ENCODE measurements at places on chromosomes 11 and 22.

DNA sequence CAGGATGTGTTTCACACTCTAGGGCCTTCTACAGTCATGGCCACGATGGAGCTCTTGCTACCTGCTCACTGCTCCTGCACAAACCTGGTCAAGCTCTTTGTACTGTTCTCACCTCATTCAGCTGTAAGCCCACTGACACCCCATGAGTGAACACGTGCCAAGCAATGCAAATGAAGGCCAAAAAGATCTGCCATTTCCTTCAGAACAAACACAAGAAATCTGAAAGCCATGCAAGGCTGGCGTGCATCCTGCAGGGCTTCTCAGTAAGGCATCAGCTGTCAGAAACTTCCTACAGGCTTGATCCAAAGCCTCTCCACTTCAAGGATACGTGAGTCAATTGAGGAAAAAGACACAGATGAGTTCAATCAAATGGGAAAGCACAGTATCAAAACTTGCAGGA, 44.1 kb upstream of the NFRKB start:
- DNase-seq = no peak

- peak; percentile 95 for DNase-seq
These were observed 50.9 kb upstream of the CDON start for GRCh38 chr11:126113515-126113957.

DNA sequence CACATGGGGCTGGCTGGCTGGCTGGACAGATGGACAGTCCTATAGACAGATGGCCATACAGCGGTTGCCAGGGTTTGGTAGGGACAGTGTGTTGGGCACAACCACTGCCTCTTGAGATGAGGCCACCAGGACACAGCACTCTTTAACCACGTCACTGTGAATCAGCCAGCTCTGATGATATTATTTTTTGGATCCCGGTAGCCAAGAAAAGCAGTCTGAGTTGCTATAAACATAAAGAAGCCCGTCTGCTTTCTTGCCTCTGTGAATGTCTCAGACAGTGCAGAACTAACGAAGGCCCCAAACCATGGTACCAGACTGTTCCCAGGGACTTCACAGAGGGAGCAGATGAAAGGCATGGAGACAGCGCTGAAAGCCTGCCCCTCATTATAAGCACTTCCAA, 115.9 kb upstream of the CSNK2A3 start:
- no peak for DNase-seq

GRCh38 chr11:106794058-106794457, 224.2 kb downstream of the GUCY1A2 start:
- no peak for DNase-seq

DNA sequence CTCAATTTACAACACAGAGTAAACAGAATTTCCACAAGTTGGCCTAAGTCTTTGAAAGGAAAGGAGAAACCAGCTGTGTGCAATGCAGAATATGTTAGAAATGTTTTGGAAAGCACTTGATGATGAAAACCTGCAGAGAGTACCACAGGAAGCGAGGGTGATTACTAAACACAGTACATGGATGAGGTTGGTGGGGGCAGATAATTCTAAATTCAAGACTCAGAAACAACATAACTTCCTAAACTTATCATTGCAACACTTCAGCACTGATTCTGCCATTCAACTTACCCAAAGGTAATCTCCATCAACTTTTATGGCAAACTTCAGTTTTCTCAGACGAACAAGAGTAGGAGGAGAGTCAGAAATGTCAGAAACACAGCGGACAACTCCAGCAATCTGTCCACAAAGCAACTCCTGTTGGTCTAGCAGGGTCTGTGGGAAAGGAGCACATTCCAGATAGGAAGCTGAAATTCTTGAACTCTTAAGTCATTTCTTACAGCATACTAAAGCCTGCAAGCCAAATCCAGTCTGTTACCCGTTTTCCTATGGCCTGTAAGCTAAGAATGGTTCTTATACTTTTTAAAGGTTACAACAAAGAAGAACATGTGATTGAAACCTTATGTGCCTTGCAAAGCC, 6.8 kb downstream of the HPS4 start:
- DNase-seq = no peak

- peak; percentile 20 for DNase-seq
These were observed 795.5 kb downstream of the METTL15 start for GRCh38 chr11:28903716-28904115.

GRCh38 chr11:43732225-43732624, 51.7 kb downstream of the HSD17B12 start:
- no peak for DNase-seq

- DNase-seq = peak; percentile 18
These were observed 39.3 kb upstream of the CELSR1 start for GRCh38 chr22:46576556-46577367.

- no peak for DNase-seq
These were observed 51.9 kb upstream of the USP47 start for GRCh38 chr11:11789735-11790369.

GRCh38 chr11:19539861-19540260, 172.8 kb upstream of the NAV2 start:
- DNase-seq = no peak

DNA sequence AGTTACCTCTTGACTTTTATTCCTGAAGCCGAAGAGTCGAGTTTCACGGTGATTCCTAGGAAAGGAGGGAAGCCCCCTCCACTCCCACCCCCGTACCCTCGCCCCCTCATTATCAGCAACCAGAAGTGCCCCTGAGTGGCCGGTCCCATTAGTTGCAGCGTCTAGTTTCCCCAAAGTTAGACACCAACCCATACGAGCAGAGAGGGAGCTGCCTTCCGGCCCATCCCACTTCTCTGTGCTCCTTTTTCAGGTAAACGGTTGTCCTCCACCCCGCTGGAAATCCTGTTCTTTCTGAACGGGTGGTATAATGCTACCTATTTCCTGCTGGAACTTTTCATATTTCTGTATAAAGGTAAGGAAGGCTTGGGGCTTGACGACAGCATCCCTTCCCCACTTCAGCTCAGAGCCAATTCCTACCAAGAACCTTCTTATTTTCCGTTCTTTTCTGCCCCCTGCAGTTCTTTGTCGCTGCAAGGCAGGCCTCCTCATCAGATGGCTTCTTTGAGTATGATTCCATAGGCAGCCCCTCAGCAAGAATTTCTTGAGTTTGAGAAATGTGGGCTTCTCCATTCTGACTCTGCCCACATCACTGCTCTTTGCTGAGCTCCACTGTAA, 701 bp downstream of the TMEM216 start:
- DNase-seq = no peak

- DNase-seq = no peak
These were observed 168.5 kb downstream of the ARHGAP42 start for GRCh38 chr11:100855466-100856067.

- DNase-seq = no peak
These were observed 658 bp downstream of the STIP1 start for GRCh38 chr11:64186492-64187165.

GRCh38 chr11:55942785-55943392, 6.7 kb upstream of the OR5I1 start:
- DNase-seq = peak; percentile 3

DNA sequence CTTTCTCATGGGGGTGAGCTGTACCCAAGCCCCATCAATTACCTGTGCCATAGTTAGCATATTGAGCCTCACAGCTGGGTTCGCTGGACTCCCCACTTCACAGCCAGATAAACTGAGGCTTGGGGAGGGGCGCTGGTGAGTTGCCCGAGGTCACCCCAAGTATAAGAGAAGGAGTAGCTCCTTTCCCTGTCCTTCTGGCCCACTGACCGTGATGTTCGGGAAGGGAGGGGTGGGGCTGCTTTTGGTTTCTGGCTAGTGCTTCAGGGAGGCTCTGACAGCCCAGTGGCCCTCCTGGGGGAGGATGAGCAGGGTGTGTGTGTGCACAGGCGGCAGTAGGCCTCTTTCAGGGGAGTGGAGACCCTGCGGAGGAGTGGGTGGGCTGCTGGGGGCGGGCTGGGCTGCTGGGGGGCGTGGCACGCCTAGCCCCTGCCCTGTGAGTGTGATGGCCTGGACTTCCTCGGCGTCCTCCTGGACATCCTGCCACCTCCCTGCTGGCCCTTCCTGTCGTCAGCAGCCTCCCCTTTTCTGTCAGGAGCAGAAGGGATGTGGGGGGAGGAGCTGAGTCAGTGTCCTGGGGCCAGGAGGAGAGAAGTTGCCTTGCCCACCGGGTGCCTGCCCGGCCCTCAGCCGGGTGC, 50.3 kb downstream of the TRIOBP start:
- DNase-seq = no peak

DNA sequence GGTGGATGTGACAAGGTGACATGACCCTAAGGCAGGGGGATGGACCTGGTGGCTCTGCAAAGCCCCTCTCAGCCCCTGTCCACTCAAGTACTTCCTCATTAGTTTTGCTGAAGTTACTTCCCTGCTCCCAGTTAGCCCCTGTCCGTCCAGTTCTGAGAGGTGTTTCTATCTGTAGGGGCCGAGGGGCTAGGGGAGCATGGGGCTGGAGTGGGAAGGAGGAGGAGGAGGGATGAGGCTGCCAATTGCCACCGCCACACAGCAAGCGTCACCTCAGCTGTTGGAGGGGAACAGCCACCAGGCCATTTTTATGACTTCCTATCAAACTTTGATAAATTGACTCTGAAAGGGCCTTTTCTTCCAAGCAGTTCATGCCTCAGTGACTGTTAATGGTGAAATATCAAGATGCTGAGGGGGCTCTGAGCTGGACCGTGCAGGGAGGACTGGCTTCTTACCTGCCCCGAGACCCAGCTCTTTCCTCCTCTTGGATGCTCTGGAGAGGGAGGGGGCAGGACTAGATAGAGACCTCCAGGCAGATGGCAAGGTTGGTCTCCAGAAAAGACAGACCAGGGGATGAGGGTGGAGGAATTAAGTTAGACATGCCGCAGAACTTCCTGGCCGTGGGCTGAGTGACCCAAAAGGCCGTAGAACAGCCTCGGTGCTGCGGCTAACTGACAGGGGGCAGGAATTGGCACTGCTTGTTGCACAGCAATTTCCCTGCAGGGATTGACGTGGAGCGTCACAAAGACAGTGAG, 137.0 kb downstream of the ST3GAL4 start:
- DNase-seq = no peak

DNA sequence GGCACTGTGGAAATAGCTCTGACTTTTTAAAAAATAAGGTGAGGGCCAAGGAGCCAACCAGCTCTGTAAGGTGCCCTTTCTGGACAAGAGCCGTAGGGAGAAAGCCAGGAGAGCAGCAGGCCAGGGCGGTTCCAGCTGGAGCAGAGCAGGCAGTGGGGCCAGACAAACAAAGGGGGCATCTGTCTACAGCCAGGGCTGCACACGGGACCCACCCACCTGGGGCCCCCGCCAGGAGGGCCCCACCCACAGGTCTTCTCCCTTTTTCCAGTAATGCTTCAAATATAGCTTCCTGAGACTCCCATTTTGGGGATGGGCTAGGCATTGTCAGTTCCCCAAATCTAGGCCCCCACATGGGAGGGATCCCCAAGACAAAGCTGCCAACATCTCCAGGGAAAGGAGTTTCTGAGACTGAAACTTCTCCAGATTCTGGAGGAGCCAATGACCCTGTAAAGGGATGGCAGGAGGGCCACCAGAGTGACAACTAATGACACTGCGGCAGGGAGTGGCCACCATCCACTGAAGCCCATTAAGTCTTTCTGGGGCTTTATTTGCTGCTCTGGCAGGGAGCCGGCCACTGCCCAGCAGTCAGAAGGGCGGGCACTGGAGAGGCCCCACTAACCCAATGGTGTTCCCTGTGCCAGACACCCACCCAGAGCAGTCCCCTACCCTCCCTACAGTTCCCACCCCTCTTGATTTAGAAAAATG, 1.9 kb downstream of the ZFTA start:
- DNase-seq = no peak

DNA sequence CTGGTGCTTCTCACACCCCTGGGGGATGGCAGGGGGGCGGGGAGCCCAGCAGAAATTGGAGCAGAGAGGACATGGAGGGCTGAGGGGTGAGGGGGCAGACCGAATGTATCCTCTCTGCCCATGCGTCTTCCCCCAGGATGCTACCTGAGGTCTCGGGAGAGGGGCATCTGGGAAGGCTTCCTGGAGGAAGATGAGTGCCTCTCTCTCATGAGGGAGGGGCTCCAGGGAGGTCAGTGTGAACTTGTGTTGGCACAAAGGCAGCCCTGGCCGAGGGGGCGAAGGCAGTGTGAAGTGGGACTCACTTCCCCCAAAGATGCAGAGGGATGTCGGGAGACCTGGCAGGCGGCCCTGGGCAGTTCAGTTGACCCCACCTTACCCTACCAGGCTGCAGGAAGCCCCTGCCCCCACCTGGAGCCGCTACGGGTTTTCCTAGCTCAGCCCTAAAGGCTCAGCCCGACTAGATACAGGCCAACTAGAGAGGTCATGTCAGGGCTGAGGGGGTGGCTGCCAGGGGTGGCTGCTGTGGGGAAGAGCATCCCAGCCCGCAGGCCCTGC, 10.4 kb downstream of the ASCL2 start:
- DNase-seq = no peak

DNA sequence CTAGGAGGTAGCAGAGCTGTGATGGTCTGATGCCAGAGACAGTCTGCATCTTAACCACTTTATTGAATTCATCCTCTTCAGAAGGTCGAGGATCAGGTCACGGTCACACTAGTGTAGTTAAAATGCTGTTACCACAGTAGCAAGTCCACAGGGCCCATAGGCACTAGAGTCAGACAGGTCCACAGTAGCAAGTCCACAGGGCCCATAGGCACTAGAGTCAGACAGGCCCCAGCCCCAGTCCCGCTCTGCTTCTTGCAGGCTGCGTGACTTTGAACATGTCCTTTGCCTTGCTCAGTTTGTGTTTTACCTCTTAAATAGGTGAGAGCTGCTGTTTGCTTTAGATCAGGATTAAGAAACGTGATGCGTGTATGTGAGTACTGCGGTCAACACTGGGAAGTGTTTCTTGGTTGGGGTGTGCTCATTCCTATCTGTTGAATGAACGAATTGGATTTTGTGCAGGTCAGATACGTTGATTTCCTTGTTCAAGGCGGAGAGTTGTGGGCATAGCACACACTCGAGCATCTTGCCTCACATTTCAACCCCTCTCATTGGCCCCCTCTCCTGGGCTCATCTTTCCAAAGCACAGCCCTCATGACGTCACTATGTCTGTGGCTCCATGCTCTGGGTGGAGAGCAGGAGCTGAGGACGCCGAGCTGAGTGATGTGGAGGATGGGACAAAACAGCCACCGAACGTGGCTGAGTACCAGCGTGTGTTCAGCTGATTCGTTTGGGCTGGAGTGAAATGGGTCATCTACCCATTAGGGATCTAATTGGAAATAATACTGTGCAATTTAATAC, 191.7 kb downstream of the TBC1D22A start:
- no peak for DNase-seq

DNA sequence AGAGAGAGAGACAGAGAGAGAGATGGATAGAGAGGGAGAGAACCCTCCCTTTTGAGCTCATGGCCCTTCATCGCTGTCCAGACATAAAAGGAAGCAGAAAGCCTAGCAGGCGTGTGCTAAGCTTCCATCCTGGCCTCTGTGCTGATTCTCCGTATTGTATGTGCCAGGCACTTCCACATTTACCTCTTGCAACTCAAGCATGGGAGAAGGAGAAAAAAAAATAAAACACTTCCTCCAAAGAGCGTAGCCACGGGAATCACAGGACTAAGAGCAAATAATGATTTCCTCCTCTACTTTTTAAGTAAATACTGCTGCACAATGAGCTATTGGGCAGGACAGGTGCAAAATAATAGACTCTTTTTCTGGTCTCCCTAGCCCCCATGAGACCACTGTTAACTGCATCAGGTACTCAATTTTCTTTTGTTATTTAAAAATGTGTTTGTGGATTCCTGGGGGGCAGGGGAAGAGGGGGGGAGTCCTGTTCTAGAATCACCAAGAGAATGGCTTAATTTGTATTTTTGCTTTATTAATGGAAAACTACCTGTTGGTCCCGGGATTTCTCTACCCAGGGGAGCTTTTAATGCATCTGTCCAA, 154.3 kb downstream of the NXPE2 start:
- peak; percentile 94 for DNase-seq

All from NCI-H2029 (cell line).